ENCODE measurements at places on chromosomes 1 and 21.

DNA sequence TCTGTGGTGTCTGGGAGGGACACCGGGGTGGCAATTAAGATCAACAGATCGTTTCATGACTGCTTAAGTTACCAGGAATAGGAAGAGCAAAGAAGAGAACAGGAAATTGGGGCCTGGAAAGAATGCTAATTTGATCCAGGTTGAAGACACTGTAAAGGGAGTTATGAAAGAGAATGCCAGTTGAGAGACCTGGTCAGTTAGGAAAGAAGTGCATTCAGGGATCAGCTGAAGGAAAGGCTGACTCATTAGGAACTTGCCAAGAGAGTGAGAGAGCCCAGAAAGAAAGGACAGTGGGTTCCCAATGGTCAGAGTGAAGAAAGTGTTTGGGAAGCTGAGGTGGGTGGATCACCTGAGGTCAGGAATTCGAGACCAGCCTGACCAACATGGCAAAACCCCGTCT is 119.6 kb downstream of the UBE2U start:
- ATAC-seq: no peak

DNA sequence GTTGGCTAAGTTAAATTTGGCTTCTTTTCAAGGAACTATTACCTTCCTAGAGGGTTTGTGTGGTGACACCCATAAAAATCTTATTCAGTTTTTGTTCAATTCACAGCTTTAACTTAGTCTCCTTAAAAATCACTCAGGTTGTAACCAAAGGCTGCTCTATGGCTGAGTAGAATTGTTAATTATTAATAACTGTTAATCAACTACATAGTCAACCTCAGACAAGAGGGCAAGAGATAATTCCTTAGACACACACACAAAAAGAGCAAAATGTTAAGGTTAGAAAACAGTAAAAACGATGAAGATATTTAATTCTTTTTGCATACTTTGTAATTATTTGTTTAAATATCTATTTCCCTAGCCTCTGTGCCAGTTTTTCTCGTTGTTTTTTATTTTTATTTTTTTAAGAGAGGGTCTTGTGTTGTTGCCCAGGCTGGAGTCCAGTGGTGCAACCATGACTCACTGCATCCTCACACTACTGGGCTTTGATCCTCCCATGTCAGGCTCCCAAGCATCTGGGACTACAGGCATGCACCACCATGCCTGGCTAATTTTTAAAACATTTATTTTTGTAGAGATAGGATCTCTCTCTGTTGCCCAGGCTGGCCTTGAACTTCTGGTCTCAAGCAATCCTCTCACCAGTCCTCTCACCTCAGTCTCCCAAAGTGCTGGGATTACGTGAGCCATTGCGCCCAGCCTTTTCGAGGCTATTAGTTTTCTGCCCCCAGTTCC is 215.2 kb downstream of the DISC1 start:
- no peak for ATAC-seq

- no peak for ATAC-seq
Observed at GRCh38 chr21:42797522-42797921, 81.8 kb downstream of the WDR4 start.

DNA sequence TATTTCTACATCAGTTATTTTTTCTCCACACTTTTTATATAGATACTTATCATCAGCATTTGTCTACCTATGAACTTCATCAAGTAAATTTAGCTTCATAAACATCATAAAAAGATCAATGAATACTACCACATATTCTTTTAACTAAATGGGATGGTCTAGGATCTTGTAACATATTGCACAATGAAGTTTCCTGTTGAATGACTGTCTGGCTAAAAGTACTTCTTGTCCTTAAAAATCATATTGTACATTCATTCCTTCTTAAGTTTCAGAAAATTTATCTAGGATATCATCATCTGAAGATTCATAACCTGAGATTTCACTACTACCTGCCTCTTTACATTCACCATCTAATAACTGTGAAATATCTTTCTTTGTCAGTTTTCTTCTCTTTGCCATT is 69.0 kb downstream of the MAGI3 start:
- ATAC-seq: no peak

- ATAC-seq: peak; percentile 9
Observed at GRCh38 chr1:179079113-179079761, 2.6 kb upstream of the TOR3A start.

- no peak for ATAC-seq
Observed at GRCh38 chr1:62689524-62689923, 1.3 kb upstream of the DOCK7 start.

GRCh38 chr1:49225464-49225863 is 448.8 kb upstream of the BEND5 start:
- no peak for ATAC-seq

DNA sequence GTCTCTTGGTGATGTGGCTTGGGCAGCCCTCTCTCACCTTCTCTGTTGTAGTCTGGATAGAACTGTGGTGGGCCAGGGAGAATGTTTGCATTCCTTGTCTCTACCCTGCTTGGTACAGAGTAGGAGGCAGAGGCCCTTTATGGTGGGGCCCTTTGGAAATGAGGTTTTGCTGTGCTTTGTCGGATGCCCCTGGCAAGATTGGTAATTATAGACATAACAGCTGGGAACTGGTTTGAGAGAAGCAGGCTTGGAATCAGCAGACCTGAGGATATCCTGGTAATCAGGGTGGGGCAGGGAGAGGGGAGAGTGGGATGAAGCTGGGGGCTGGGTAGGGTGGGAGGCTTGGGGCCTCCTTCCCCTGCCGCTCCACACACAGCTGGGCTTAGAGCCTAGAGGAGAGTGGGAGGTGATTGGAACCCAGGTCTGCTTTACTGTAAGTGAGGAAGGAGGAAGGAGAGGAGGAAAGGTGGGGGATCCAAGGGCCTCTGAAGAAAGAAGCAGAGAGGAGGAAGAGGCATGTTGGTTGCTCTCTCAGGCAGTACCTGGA is 5.0 kb downstream of the VANGL2 start:
- ATAC-seq: no peak

DNA sequence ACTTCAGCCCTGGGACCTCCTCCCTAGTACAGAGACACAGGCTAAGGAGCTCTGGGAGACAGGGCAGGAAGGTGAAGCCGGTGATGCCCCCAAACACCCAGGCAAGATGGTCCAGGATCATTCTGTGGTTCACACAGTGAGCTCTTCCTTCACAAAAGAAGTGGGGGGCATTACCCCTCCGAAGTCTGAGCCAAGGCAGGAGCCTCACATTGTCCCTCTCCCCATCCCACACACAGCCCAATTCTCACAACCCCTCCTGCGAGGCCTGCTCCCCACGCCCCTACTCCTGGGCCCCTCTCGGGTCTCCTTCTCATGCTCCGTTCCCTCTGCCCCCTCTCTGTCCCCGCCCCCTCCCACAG is 10.7 kb downstream of the MEF2D start:
- ATAC-seq: peak; percentile 4

- ATAC-seq: peak; percentile 35
Observed at GRCh38 chr1:228150461-228151179, 890 bp downstream of the GJC2 start.

DNA sequence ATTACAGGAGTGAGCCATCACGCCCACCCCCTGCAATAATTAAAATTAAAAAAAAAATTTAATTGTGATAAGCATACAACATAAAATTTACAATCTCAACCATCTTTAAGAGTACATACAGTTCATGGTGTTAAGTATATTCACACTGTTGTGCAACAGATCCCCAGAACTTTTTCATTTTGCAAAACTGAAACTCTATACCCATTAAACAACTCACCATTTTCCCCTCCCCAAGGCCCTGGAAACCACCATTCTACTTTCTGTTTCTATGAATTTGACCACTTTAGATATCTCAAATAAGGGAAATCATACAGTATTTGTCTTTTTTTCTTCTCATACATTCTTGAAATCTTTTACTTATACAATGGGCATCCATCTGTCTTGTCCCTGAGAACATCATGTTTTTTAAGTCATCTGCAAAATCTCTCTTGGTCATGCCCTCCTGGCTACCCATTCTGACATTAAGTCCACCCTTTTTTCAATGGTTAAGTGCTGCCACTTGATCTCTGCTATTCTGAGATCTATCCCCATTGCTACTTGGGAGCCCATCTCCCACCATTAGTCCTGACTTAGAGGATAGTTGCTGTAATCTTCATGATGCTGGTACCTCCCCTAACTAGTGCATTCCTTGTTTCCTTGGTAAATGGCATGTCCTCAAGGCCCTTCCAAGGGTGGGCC is 39.4 kb upstream of the ZFYVE9 start:
- no peak for ATAC-seq

GRCh38 chr21:46124926-46125845 is 27.3 kb downstream of the COL6A2 start:
- no peak for ATAC-seq

- no peak for ATAC-seq
Observed at GRCh38 chr1:93235261-93235660, 54.7 kb downstream of the CCDC18 start.

GRCh38 chr1:179744401-179745130 is 1.5 kb downstream of the FAM163A start:
- no peak for ATAC-seq

- no peak for ATAC-seq
Observed at GRCh38 chr1:52477876-52478275, 73.5 kb downstream of the PRPF38A start.

- ATAC-seq: no peak
Observed at GRCh38 chr1:233919786-233920185, 15.3 kb downstream of the SLC35F3 start.

All from motor neuron (in vitro differentiated cells).